ENCODE measurements at places on chromosomes 6 and 20.

DNA sequence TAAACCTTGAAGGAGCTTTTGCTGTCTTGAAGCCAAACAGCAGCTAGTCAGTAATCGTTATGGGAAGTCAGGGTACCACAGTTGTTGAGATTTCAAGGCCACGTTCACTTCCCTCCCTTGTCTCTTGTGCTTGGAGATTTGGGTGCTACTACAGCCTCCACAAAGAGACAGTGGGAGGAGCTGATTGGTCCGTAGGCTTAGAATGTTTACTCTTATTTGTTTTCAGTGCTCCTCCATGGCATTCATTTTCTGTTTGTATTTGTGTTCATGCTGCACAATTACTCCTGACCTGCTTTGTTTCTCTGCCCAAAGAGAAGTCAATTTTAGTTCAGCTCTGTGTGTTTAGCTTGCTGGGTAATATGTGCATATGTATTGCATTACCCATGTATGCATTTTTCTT, 147.7 kb downstream of the PRL start:
- DNase-seq = no peak

- DNase-seq = no peak
Measured at GRCh38 chr20:53831812-53832211, 238.2 kb upstream of the ZNF217 start.

- no peak for DNase-seq
Measured at GRCh38 chr20:63154395-63154794, 61.5 kb downstream of the YTHDF1 start.

DNA sequence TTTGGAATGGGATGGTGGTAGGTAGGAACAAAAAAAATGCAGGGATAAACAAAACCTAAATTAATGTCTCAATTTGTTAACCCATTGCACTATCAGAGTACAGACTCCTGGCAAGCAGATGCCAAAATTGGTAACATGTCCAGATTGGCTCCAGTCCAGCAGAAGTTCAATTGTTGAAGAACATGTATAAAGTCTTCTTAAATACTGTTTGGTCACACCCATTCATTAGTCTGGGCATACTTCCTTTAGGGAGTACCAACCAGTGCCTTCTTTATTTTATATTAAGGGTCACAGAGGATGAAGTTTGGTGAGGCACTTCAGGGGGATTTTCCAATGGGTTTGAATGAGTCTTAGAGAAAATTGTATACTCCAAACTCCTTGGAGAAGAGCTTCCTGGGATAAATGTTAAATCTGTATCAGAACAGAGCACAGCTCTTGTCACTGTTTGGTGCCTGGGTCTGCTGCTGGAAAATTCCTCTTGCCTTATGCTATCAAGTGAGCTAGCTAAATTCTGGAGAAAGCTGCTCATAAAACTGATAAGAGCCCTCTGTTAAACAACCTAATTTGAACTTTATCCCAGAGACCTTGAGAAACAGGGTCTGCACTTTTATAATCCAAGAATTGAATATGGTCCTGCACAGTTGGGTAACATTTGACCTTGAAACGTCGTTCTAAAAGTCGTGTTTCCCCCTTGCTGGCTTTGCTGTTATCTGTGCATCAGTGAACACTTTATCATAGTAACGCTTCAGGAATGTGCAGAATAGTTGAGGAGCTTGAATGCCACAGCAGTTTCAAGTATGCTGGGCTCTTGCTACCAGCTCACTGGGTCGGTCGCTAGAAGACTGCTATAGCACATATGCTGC, 334.1 kb upstream of the CITED2 start:
- peak; percentile 87 for DNase-seq

DNA sequence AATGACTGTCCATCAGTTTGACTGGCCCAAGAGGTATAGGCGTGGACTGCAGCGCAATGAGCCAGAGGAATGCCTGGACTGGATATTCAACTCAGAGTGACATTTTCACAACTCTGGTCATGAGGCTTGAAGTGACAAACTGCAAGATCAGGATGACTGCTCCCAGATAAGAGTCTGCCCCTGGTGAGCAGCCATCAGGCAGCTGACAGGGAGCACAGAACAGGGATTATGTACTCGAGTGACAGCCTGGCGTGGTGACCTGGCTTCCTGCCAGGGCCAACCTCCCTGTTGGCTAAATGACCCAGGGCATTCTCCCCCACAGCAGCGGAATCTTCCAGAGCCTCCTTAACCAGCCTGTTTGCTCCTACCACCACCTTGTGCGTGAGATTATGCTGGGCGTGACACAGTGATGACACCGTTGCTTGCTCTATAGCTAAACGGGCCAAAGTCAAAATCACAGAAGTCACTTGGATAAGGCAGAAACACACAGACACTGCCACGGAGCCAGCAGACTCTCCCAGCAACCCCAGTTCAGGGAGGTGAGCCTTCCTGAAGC, 209.1 kb upstream of the JARID2 start:
- DNase-seq = peak; percentile 18

DNA sequence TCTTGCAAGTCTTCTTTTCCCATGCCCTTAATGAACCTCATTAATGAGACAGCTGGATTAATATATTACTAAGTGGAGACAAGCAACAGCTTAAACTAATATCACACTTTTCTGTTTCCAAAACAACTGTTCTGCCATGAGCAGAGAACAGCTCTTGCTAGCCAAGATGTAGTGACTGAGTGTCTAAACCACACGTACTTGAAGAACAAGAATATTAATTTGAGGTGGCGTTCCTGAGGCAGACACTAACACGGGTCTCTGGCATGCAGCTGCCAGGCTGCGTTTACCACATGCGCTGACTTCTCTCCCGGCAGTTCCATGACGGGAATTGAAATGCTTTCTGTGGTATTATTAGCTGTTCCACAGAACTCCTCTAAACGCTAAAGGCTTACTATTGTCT, 80.6 kb downstream of the FNDC1 start:
- DNase-seq = peak; percentile 5

GRCh38 chr6:72290620-72291019, 331.2 kb upstream of the KCNQ5 start:
- DNase-seq = no peak

DNA sequence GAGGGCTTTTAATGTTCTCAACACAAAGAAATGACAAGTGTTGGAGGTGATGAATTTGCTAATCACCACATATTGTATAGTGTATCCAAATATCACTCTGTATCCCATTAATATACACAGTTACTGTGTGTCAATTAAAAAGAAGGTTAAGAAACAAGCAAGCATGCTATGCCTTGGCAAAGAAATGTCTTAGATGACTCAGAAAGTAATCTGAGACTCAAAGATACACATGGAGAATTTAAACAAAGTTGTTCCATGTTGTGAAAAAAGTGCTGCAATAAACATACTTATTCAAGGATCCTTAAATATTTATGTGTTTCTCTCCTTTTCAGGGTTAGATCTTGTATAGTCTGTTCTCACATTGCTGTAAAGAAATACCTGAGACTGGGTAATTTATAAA, 300.9 kb downstream of the DHX35 start:
- DNase-seq = no peak

- DNase-seq = no peak
Measured at GRCh38 chr6:4412488-4412887, 277.1 kb upstream of the ECI2 start.

GRCh38 chr6:142380626-142381025, 78.8 kb downstream of the ADGRG6 start:
- no peak for DNase-seq

DNA sequence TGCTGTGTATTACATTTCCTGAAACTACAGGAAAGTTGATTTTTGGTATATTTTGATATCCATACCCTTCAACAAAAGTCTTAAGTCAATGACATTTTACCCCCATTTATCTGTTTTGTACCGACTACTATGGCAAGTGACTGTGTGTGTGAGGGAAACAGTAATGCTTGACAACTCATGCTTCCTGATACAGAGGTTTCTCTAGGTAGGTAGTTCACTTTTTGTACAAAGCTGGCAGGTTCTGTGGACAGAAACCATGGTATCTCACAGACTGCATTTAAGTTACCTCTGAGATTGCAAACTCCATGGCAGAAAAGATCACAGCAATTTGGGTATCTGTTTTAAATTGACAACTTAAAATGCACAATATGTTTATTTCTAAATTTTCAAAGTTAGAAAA, 28.8 kb downstream of the FARS2 start:
- DNase-seq = no peak

DNA sequence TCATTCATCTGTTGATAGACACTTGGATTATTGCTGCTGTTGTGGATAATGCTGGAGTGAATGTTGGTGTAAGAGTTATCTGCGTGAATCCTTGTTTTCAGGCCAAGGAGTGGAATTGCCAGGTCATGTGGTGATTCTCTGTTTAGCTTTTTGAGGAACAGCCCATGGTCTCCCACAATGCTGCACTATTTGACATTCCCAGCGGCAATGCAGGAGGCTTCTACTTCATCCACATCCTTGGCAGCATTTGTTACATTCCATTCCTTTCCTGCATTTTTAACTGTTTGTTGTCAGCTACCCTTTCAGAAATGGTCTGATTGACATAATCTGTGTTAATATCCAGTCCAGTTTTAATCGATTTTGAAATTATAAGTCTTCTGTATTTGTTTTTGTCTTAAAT, 51.7 kb upstream of the CLDN20 start:
- DNase-seq = no peak

DNA sequence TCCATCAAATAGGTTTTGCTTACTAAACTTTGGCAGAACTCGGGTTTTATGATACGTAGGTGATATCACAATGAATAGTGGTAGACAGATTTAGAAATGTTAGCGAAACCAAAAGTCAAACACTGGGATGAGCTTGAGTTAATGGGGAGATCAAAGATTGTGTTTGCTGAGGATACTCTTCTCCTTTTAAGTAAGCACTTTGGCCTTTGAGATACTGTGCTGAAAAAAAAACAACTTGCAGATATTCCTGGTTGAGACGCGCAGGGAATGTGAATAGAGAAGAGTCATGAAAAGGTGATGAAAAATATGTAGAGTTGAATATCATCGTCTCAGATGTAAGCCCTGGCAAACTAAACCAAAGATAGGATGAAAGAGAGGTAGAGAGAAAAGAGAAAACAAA, 48.3 kb downstream of the TRMT11 start:
- DNase-seq = no peak

GRCh38 chr6:117034547-117034946, 157.5 kb downstream of the RFX6 start:
- DNase-seq = no peak

- DNase-seq = no peak
Measured at GRCh38 chr6:3919849-3920248, 70.7 kb downstream of the FAM50B start.

DNA sequence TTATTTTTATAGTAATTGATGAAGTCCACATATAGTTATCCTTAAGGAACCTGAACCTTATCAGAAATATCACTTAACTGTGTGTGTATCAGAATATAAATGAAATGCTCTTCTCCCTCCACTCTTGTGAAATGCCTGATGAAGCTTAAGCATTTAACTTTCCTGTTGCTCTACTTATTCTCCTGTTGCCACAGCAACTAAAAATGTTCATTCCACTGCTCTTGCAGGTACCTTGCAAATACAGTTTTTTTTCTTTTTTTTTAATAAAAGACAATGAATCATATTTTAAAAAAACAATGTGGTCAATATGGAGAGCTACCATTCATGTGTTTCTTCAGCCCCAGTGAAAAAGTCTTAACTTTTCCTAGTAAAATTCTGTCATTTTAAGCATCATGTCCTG, 210.3 kb downstream of the RFPL4B start:
- DNase-seq = no peak

DNA sequence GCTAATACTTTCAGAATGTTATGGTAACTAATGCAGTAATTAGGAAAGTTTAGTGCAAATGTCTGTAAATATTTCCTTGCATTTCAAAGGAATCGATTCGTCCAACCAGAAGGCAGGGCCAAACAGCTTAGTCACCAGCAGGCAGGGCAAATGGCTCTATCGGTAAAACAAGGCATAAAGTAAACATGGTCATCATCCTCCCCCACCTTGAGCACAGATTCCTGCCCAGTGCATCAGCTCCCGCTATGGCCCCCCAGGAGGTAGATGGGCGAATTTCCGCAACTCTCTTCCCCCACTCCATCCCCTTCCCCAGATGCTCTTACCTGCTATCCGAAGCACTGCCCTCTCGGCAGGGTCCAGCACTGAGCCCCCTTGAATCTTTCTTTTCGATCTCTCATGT, 103.8 kb upstream of the BEND6 start:
- no peak for DNase-seq

- no peak for DNase-seq
Measured at GRCh38 chr20:11080781-11081377, 407.1 kb upstream of the JAG1 start.

DNA sequence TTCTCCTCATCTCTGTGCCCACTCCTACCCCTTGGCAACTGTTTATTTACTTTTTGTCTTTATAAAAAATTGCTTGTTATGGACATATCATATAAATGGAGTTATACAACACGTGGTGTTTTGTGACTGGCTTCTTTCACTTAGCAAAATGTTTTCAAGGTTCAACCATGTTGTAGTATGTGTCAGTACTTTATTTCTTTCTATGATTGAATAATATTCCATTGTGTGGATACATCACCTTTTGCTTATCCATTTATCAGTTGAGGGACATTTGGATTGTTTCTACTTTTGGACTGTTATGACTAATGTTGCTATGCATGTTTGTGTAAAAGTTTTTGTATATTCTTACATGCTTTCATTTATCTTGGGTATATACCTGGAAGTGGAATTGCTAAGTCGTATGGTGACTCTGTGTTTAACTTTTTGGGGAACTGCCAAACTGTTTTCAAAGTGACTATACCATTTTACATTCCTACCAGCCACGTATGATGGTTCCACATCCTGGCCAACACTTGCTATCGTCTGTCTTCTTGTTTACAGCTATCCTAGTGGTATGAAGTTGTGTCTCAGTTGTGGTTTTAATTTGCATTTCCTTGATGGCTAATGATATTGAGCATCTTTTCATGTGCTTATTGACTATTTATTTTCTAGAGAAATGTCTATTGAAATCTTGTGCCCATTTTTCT, 84.4 kb downstream of the SLX4IP start:
- DNase-seq = no peak

DNA sequence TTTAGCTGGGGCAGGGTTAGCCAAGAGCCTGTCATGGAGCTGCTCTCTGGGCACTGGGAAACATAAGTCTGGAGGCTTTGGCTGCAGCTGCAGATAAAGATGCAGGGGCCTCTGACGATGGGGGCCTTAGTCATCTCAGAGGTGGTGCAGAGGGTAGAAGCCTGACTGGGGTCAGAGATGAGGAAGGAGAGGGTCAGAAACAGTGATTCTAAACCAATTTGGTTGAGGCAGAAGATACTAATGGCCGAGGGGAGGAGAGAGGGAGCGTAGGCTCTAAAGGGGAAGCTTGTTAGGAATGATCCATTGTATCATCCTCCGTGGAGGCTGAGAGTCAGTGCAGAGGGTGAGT, 33.8 kb downstream of the PLEKHG1 start:
- no peak for DNase-seq
